Smooth muscle cell of the brain vasculature (primary cell): ENCODE measurements at places on chromosomes 16 and 17.

GRCh38 chr17:81245024-81245664 lies 6.0 kb downstream of the NDUFAF8 start:
- DNase-seq = no peak

GRCh38 chr17:2210726-2211125 lies 92.9 kb downstream of the SMG6 start:
- DNase-seq = no peak

DNA sequence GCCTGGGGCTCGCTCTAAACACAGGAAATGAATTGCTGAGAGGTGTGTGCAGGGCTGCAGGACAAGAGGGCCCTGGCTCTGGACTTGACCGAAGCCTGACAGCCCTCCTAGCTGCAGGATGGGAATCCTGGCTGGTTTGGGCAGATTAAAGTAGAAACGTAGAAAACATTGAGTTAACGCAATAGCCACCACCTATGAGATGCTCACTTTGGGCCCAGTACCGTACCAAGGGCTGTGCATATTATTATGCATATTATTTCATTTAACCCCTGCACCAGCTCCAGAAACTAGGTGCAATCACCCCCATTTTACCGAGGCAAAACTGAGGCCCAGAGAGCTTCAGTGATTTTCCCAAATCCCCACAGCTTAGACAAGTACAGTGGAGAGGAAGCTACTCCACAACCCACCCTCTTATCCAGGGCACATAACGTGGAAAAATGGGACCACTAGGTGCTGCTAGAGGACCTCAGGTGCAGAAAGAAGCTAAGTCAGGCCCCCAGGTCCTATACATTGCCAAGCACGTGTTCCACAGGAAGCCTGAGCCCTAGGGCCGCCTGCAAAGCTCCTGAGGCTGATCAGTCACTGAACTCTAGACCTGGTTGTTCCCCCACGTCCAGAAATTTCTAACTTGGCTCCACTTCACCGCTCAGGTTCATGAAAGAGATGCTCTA lies 79.2 kb downstream of the MYH11 start:
- DNase-seq = peak; percentile 28

DNA sequence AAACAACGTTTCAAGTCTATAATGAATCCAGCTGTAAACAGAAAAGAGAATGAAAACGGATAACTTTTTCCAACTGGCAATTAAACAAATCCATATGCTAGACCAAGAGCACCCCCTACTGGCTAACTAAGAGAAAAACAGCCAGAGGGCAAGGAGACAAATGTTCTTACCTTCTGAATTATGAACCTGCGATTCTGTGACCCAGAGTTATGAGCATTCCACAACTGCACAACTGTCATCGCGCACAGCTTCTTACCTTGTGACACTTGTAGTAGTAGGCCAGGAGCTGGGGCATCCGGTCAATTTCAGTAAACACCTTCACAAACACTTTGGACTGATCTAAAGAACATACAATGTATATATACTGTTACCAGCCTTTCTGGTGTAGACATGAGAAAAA lies 18.6 kb downstream of the COG7 start:
- no peak for DNase-seq

DNA sequence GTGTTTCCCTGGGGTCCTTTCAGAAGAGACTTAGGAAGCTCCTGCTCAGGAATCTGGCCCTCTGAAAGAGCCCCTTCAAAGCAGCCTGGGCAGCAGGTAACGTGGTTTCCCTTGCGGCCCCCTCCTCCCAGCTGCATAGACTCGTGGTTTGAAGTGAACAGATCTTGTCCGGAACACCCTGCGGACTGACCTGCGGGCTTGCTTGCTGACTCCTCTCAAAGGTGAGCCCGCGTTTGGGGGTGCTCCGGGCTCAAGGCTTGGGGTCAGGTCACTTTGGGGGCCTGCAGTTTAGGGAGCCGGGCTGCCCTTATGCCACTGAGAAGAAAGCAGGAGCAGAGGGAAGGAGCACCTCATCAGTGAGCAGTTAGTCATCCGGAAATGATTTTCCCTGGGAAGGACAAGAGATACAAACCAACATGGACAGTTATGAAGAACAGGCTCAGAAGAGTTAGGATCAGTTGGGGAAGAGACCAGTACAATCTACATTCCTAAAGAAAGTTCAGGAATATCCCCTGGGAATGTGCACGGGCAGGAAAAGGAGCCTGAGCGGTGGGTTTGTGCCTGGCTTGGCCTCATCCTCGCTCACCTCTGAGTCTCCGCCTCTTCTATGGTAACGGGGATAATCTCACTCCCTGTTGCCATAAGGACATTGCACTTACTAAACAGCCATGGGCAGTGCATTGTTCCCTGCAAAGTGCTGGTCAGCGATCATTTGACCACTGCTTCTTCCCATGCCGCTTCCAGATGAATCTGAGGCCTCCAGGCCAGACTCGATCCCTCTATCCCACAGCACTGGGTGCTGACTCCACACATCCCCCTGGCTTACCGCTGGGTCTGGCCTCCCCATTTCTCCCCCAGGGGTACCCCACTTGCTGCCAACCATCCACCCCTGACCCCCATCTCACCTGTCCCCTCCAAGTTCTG lies 10.0 kb downstream of the LDHD start:
- no peak for DNase-seq

DNA sequence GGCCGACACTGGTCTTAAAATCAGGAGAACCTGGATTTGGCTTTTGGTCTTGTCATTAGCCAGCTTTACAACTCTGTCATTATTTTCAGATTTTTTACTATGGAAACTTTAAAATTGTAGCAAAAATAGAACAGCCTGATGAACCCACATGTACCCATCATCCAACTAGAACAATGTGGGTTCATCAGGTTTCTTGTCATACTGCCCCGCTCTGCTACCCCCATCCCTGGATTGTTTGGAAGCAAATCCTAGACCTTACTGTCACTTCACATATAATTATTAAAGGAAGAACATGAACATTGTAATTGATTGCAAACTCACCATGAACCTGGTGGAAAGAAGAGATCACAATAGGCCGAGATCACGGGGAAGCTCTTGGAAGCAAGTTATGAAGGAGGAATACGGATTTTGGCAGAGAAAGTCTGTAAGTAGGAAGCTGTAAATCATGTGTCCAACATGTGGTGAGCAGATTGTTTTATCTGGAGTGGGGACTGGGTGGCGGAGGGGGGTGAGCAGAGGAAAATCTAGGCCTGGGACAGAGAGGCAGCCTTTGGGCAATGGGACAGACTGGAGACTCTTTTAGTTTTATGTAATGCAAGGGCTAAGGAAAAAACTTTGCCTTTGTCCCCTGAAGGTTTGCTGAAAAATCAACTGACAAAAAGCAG lies 67.0 kb downstream of the PITPNC1 start:
- DNase-seq = no peak

DNA sequence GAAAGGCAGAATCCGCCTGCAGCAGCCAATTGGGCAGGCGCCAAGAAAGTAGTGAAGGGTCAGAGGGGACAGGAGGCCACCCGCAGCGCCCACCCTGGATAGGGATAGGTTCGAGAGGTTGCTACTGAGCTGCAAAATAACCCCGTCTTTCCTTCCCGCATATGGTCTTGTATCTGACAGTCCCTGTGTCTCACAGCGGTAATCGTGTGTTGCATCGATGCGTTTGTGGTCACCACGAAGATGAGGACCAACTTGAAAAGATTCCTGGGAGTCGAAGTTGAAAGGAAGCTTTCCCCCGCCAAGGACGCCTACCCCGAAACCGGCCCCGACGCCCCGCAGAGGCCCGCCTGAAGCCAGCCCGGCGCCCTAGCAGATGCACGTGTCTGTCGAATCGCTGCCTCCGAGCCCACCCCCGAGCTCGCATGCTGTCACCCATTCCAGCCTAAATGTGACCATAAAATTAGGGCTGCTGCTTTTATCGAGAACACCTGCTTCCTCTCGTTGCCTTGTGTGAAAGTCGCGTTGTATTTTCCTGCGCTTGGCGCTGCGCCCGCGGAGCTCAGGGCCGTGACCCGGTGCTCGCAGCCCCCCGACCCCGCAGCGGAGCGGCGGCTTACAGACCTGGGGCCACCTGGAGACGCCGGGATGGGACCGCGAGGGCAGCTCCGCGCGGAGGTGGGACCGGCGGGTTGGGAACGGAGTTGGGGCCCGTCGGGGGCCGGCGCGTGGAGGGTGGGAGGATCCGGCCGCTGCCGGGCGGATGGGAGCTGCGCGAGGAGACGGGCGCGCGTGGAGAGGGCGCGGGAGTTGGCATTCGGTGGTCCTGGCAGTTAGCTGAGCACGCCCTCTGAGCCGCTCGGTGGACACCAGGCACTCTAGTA lies at the start of gene CMTM2:
Gene CMTM2, plus strand, starts transcription at position 813 of the 881 bp plus-strand sequence. CDS start 145 bp downstream, outside the sequence.
- no peak for DNase-seq

DNA sequence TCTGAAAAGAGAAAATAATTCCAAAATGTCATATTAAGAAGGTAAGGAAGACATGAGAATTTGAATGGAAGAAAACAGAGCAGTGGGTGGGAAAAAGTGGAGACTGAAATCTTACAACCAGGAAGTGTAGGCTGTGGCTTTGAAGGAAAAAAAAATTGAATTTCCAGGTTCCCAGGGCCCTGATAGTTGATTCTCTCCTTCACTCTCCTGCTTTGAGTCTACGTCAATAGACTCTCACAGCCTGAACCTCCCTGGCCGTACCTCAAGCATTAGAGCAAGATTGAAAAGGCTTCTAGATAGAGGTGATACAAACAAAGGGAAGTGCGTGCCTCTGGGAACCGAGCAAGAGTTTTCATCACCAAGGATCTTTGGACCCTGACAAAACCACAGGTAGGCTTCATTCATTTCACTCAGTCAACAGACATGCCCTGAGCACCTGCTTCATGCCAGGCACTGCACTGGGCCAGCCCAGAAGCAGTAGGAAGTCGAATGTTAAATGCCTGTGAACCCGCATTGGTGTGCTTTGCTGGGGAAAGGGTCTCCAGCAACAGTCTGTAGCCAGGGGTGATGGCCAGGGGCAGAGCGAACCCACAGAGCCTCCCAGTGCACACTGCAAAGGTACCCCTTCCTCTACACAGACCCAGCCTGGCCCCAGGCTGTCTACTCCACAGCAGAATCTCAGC lies 163.9 kb downstream of the SLC39A11 start:
- DNase-seq = no peak

- no peak for DNase-seq
Observed at GRCh38 chr16:30000735-30001631, 4.9 kb downstream of the INO80E start.

DNA sequence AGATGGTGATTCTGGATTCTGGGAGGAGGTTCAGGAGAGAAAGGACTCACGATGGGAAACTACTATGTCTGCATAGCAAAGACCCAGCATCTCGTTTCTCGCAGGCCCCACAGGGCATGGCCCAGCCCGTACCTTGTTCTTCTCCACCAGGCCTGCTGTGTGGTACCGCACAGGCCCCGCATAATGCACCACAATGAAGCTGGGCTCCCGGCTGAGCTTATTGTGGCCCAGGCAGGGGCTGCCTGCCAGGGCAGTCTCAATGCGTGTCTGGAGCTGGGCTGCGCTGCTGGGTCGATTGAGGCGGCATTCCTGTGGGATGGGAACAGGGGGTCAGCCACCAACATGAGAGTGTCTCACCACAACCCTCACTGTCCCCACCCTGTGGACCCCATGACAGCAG lies 20.4 kb downstream of the ZNHIT3 start:
- DNase-seq = no peak

DNA sequence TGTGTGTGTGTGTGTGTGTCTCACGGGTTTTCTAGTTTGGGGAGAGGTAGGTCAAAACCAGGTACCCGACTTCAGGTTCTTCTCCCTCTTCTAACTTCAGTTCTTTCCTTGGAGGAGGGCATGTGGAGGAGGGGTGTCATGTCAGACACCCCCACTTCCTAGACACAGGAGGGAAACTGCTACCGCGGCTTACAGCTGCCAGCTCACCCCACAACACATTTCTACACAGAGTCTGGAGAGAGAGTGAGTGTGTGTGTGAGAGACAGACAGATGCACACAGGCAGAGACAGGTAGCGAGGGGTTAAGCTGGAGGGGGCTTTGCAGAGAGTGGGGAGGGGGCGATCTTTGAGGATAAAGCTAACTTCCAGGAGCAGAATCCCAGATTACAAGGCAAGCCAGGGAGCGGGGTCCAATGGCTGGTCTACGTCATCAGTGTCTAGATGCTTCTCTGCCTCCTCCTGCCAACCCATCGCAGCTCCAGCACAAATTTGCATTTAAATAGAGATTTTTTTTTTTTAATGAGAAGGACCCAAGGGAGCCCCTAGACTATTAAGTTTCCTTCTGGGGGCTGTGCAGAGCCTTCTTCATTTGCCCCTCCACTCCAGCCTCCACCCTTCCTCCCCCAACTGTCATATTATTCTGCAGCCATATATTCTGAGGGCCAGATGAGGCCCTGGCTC lies 48.9 kb downstream of the MRM1 start:
- no peak for DNase-seq

- DNase-seq = no peak
Observed at GRCh38 chr17:32341857-32342602, at the start of gene C17orf75. TSS of gene C17orf75 (minus strand) at chr17:32342173. CDS start at chr17:32342139, 34 bp downstream.

DNA sequence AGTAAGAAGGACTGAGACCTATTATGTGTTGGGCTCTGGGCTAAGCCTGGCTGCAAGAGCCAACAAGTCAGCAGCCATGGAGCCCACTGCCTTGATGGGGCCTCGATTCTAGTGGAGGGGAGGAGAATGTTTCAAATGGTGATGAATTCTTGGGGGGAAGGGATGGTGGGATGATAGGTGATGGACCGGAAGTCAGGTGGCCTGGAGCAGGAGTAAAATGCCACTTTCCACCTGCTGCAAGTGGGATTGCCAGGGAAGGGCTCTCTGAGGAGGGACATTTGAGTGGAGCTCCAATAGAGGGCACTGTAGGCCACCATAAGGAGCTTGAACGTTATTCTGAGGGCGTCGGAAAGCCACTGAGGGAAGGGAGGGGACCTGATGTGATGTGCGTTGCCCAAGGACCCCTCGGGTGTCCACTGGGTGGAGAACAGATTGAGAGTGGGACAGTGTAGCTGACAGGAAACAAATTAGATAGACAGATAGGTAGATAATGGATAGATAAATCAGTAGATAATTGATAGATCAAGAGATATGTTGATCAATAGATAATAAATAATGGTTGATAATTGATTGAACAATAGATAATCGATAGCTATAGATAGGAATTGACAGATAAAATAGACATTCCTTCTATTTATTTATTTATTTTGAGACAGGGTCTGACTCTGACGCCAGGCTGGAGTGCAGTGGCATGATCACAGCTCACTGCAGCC lies 18.2 kb upstream of the NXPH3 start:
- no peak for DNase-seq

DNA sequence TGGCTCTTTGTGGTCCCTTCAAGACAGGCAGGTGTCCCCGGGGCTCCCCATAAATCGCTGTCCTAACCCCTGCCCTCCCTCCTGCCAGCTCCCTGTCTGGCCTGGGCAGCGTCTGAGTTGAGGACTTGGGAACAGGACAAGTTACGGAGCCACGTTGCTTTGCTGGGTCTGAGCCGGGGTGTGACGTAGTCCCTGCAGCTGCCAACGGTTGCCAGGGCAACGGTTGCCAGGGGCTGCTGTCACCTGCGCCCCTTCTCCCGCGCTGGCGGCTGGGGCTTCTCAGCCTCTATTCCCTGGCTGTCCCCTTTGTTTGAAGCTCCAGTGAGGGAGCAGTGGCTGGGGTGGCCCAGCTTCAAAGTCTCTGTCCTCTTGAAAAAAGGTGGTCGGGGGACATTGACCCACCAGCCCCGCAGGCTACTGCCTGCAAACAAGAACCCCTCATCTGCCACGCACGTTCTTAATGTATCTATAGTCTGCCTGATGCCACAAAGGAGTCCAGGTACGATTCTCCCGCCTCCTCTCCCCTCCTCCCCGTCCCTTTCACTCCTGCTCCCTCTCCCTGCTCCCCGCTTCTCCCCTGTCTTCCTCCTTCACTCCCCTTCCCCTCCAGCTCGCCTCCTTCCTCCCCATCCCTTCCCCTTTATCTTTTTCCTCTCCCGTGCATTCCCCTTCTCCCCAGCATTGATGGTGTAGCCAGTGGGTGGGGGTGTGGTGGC lies 10.9 kb downstream of the ADGRG1 start:
- DNase-seq = no peak
